Left lung (tissue), 14 donors: ENCODE measurements at places on chromosomes 2 and 18. TPM values are rescaled to one million over a fixed set of nuclear protein-coding genes. Genes with fewer than 3 reads are reported as not detected.

DNA sequence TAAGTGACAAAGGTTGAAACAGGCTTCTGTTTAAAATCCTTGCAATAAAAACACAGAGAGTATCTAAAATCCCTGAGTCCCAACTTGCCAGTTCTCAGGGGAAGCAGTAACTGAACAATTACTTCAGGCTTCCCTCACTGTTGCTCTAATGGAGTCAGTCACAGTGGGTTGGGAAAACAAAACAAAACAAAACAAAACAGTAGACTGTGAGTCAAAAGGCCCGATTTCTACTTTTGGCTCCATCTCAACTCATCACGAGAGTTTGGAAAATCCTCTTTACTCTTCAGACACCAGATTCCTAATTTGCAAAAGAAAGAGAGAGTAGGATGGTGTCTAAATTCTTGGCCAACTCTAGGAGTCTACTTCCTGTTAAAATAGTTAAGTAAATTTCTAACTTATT lies 1.1 kb downstream of the FSHR start:
- DNase-seq, result no peak

GRCh38 chr2:160368988-160369930 lies 124.3 kb downstream of the RBMS1 start:
- DNase-seq, result no peak

GRCh38 chr18:76452357-76452756 lies 42.7 kb downstream of the ZNF516 start:
- no peak for DNase-seq

- DNase-seq, result no peak
Measured at GRCh38 chr2:106189764-106190468, 4.2 kb downstream of the UXS1 start.

- DNase-seq, result no peak
Measured at GRCh38 chr2:31335921-31336585, 78.5 kb downstream of the XDH start.

DNA sequence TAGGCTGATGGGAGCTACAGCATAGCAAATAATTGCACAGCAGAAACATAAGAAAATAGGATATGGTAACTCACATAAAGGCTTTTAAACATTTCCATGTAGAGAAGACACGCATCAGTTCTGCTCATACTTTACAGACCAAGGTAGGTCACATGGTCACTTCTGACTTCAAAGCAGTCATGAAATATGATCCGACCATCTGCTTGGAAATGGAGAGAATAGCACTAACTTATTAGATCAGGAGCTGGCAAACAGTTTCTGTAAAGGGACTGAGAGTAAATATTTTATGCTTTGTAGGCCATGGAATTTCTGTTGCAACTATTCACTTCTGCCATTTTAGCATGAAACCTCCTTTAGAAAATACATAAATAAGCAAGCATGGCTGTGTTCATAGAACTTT lies 936.6 kb upstream of the FANCL start:
- DNase-seq, result no peak

DNA sequence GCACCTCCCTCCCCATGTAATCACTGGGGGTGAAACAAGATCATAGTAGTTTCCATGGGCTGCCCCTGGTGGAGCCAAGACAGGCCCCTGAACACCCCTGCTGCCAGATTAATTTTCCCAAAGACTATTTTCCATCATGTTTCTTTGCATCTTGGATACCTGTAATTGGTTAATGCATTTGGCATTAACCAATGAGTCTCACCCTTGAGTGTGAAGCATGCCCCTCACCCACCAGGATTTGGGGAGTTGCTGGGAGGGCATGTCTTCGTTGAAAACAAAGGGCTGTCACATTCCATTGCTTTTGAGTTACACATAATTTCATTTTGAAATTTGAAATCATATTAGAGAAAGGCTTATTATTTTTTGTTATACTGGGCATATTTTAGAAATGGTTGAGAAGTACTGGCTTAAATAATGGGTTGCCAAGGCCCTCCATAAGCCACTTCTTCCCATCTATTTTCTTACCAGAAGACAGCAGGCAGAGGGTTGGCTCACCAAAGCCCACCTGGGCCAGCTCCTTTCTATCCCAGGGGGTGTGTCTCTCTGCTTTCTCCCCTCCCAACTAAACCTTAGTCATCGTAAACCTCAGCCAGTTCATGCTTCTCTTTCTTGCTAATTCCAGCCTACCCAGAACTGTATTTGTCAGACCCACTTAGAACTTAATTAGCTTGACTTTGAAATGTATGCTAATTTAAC lies 51.8 kb downstream of the ATIC start:
- DNase-seq, result no peak

DNA sequence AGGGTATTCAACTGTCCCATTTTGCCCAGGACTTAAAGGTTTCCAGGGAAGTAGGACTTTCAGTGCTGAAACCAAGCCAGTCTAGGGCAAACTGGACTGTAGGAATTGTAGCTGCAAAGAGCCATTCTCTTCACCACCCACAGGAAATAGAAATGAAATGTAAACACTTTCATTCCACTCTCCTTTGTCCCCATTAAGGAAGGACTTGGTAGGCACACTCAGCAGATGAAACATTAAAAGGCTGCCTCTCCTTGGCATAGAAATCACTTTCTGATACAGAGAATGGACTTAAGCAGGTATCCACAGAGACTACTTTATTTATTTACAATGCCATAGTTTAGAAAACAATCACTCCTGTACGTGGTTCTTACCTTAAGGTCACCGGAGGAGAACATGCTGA lies 102.9 kb upstream of the CCDC195 start:
- peak; percentile 32 for DNase-seq

DNA sequence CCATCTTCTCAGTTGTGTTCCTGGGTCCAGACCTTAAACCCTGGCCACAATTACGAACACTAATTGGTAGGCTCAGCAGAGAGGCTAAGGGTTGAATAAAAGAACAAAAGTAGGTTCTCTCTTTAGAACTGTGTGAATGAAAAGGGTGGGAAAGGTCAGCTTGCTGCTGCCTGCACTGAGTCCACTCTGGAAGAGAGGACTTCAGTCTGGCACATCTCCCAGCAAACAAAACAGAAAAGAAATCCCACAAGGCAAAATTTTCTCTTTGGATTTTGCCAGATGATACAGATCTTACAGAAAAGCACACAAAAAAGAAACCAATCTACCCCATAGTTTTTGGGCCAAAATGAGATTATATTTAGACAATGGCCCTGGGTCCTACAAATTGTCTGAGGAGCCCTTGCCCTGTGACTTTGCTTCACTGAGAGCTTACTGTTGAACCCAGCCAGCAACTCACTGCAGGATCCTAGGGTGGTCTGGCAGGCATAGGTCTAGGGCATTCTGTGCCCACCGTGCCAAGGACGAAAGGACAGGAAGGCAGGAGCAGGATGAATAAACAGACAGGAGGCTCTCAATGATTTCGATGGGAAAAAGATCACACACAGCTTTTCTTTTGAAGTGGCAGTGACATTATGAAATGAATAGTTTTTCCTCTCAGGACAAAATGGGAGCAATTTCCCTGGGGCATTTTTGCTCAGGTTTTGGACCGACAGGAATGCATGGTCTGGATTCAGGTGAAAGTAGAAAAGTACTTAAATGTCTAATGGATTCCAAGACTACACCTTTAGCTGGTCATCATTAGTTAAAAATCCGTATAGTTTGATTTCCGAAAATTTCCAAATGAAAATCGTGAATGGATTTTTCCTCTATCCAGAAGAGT lies 68.4 kb upstream of the STAM2 start:
- no peak for DNase-seq

- no peak for DNase-seq
Measured at GRCh38 chr18:50193796-50194630, 934 bp downstream of the MYO5B start.

DNA sequence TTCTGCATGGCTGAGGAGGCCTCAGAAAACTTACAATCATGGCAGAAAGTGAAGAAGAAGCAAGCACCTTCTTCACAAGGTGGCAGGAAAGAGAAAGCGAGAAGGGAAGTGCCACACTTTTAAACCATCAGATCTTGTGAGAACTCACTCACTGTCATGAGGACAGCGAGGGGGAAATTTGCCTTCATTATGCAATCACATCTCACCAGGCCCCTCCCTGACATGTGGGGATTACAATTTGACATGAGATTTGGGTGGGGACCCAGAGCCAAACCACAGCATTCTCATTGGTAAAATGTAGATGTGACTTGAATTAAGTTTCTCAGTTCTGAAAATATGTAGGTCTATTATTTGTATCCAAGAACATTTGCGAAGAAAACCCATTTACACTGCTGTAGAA lies 854.8 kb downstream of the EPHA4 start:
- no peak for DNase-seq

DNA sequence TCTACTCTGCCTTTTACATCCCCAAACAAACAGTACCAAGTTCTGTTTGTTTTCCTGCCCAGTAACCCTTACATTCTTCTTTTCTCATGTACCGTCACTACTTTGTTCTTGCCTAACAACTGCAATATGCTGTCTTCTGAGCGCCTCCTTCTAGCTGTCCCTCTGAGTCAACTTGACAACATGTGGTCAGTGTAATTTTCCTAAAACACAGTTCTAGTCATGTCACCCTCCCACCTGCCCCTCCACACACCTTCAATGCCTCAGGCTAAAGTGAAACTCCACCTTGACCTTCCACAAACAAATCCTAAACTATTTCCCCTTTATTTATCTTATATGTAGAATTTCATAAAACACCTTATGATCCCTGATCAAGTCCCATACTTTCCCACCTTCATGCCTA lies 124.6 kb upstream of the CD302 start:
- DNase-seq, result no peak

DNA sequence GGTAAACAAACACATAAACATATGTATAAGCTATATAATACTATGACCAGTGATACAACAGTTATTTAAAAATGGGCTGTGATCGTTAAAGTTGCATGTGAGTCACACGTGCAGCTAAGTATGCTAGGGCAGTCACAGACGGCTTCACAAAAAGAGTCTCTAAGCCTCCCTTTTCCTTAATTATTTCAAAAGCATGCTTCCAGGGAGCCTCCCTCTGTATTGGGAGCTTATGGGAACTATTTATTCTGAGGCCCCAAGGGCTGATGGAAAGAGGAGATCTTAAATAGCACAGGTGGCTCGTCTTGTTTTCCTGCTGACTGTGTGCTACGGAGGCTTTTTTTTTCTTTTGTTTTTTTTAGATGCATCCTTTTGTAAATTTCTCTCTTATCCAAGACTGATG lies 94.3 kb downstream of the ADCYAP1 start:
- DNase-seq, result no peak

- no peak for DNase-seq
Measured at GRCh38 chr18:43405097-43405496, 127.8 kb upstream of the SYT4 start.

DNA sequence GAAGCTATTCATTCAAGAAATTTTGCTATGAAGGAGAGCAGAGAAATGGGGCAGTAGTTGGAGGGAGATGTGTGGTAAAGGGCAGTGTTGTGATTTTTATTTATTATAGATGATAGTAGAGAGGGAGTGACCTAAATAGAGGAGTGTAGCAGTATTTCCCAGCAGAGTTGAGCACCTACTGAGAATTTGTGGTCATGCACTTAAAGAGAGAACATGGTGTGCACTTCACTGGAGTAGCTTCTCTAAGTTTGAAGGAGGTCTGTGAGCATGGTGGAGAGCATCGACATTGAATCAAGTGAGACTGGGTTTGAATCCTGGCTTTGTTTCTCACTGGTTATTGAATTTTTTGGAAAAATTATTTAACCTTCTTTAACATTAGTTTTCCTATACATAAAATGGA lies 129.2 kb downstream of the AQP4 start:
- no peak for DNase-seq

DNA sequence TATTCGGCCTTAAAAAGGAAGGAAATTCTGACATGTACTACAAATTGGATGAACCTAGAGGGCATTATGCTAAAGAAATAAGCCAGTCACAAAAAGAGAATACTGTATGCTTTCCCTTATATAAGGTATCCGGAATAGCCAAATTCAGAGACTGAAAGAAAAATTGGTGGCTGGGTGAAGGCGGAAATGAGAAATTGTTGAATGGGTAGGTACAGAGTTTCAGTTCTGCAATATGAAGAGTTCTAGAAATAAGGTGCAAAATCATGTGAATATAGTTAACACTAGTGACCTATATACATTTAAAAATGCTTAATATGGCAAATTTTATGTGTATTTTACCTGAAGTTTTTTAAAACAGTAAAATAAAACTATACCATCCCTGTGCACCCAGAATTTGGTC lies 43.1 kb downstream of the RMP24 start:
- no peak for DNase-seq

Gene HJURP
- 1.8 TPM for total RNA-seq

Gene PDE11A
- total RNA-seq, result 0.73 TPM

Gene DTYMK
- total RNA-seq, result 28.7 TPM

Gene TRAPPC8
- total RNA-seq, result 49.1 TPM

Gene LINC00305
- total RNA-seq, result 1.0 TPM

Gene ASXL3
- 1.5 TPM for total RNA-seq

Gene ST8SIA5
- 0.31 TPM for total RNA-seq

Gene CBLN2
- total RNA-seq, result not detected

Gene RNU2-63P
- total RNA-seq, result not detected
